Stimulated activated CD8-positive, alpha-beta memory T cell treated with anti-CD3 and anti-CD28 coated beads, Interleukin-15, amount 100 ng/mL, for 24 hours (primary cell): ENCODE measurements at places on chromosomes 11 and 22.

- DNase-seq: no peak
Measured at GRCh38 chr11:34316347-34317035, 41.3 kb downstream of the ABTB2 start.

- DNase-seq: no peak
Measured at GRCh38 chr11:125299061-125299615, 134.6 kb downstream of the PKNOX2 start.

DNA sequence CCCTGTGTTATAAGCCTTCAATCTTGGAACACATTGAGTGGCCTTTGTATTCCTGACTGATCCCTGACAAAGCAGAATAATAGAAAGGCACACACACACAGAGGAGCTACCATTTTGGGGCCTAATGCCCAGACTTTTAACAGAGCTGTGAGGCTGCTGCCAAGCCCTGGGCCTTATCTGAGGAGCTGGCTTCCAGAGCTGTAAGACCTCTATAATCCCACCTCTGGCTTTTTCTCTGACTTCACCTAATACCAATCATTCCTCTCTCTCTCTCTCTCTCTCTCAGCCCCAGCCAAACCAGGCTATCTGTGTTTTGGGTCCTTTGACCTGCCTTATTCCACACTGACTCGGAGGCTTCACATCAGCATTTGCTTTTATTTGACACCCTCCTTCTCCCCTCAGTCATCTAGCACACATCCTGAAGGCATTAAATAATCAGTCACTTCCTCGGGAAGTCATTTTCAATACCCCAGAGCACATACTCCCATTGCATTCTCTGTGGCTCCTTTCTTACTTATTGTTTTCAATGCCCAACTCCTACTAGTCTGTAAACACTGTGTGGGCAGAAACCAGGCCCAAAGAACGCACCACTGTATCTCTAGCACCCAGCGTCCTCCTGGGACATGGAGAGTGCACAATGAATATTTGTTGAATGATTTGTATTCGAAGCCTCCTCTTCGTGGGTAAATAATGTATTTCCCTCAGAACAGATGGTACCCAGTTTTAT lies 21.2 kb upstream of the TRIM44 start:
- no peak for DNase-seq

GRCh38 chr11:44989831-44990566 lies 39.3 kb upstream of the TP53I11 start:
- no peak for DNase-seq

DNA sequence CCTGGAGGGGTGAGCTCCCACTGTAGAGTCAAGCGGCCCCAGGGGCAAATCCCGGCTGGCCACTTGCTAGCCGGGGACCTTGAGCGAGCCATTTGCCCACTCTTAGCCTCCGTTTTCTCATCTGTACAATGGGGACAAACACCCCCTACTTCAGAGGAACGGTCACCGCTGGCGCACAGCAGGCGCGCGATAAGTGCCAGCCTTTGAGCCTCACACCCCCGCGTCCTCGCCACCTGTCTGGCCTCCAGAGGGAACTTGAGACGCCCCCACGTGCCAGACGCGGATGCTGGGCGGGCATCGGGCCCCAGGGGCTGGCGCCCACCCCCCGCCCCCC lies 72.6 kb upstream of the TCF20 start:
- no peak for DNase-seq

DNA sequence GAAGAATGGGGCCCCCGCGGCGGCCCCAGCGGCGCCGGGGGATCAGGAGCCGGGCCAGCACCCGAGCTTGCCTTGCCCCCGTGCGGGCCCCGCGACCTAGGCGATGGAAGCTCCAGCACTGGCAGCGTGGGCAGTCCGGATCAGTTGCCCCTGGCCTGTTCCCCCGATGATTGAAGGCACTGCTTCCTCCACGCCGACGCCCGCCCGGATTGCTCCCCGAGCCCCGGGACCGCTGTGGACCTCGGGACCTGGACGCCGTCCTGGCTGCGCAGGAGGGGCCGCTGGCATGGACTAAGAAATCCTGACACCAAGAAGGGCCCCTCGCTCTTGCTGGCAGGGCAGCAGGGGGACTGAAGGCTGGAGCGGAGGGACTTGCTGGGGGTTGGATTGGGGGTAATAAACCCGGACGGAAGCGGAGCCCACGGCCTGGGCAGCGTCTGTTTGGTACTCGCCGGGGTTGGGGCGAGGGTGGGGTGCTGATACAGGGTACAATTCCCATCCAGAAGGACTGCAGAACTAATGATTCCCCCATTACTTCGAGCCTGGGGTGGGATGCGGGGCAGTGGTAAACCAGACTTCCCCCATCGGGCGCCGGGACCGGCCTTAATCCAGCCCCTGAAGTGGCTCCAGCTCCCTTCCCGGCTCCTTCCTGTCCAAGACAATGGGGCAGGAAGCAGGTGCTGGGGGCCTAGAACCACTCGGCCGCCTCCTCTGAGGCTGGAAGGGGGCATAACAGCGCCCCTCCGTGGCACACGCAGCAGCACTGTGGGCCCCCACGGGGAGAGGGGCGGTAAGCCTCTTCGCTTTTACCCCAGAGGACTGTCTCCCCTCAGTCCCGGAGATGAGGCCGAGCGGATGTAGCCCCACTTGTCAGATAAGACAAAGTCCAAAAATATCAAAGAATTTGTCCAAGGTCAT lies 1.0 kb downstream of the CCDC85B start:
- DNase-seq: peak; percentile 26

GRCh38 chr11:66725647-66726046 lies 3.4 kb downstream of the SPTBN2 start:
- no peak for DNase-seq

- DNase-seq: no peak
Measured at GRCh38 chr11:76649851-76650372, 20.6 kb downstream of the LRRC32 start.

DNA sequence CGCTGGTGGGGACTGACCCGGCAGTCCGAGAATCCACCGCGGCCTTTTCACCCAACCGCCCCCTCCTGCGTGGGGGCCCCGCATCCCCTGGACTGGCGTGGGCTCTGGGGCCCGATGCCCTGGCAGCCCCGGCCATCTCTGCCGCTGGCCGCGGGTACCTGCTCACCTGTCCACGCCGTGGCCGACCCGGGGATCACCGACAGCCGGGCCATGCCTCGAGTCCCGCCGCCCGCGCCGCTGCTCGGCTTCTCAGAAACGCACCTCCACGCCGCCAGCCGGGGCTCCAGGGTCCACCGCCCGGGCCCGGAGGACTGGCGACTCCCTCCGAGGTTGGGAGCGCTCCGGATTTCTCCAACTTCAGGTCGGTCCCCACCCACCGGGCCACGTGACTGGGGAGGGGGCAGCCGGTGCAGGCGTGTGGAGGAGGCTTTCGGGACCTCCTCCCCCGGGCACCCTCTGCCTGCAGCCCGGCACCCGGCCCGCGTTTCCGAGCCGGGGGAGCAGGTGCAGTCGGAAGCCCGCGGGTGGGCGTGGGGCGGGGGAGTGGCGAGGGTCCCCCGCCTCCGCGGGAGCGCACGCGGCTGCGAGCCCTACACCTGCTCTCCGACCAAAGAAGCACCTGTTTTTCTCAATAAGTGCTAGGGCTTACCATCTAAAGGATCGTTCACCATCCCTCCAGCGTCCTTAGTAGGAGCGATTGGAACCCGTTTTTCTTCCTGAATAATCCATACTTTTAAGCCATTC lies 554 bp upstream of the NRIP3 start:
- DNase-seq: no peak

DNA sequence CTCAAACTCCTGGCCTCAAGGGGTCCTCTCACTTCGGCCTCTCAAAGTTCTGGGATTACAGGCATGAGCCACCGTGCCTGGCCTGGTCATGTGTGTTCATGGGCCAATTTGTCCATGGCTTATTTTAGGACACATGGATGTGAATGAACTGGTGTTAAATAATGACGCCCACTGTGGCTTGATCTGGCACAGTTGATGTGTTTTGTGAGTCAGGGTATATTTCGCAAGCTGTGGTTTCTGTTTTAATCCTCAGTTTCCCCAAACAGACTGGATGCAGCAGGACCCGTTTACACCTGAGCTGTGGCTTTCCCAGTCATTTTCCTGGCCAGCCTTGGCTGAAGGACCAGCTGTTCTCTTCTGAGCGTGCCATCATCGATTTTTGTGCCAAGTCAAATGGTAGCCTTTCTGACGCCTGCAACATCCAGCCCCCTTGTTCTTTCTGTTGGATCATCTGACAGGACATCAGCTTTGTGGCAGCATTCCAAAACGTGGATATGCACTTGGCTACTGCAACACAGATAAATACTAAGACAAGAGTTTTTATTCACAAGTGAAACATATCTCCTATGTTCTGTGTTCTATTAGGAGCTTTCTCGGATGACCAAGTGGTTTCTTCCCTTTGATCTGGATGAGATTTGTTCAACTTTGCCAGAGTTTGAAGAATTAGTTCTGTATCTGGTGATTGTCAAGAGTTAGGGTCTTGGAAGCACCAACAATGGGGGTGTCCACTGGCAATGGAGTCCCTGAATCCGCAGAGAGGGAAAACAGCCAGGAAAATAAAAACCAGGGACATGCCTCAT lies 40.0 kb upstream of the SEPTIN5 start:
- DNase-seq: no peak

GRCh38 chr22:41184679-41185078 lies 20.4 kb upstream of the L3MBTL2 start:
- DNase-seq: no peak
